ENCODE measurements at places on chromosomes 11 and 22. TPM values are rescaled to one million over a fixed set of nuclear protein-coding genes. Genes with fewer than 3 reads are reported as not detected.

RTN4R gene
- total RNA-seq = 19.3 TPM

STX5 gene
- total RNA-seq = 30.4 TPM

DNA sequence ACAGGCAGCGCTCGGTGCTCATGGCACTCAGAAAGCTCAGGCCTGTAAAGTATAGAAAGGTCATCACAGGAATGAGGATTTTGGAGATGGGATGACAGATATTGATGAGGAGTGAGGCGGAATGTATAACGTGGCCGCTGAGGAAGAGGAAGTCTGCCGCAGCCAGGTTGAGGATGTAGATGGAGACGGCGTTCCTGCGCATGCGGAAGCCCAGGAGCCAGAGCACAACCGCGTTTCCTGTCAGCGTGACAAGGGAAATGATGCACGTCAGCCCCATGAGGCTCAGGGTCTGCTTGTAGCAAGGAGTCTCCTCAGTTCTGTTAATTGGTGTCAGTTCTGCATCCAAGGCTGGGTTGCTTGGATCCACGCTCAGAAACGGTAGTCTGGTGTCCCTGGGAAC, 33.1 kb upstream of the MRGPRX1 start:
- DNase-seq = no peak

HEPHL1 gene
- 114 TPM for total RNA-seq

RASGRP2 gene
- total RNA-seq = 0.14 TPM

GRCh38 chr11:75667831-75668450, 897 bp downstream of the MAP6 start:
- no peak for DNase-seq

DNA sequence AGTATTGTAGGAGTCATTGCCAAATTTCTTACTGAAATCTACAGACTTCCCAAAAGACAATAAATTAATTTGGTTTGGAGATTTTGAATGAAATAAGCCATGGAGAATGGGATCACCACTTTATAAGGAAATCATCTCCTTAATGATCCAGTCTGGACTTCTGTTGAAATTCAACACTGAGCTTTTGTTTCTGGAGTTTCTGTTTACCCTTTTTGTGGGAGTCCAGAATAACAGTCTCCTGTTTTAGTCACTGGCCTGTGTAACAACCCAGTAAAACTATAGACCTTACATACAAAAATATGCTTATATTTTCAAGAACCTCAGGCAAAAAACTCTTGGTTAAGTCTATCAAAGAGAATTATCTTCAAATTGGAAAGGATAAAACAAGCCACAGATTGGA, 321.7 kb upstream of the PLET1 start:
- DNase-seq = no peak

DNA sequence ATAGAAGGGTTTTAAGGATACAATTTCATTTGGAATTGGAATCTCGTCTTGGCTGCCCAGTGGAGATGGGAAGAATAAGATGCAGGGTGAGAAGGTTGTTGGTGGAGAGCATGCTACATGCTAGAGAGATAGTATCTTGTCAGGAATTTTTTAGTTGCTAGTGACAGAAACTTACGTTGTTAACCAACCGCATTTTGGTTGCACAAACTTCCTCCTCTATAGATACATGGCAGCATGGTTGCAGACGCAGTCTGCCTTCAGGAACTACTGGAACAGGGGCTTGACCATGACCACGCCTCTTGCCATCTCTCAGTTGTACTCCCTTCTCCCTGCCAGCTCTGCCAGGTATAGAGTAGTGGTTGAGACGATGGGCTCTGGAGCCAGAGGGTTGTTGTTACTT, 13.5 kb upstream of the CCDC90B start:
- DNase-seq = no peak

GRCh38 chr22:44728761-44729324, 23.5 kb upstream of the ARHGAP8 start:
- no peak for DNase-seq

APOL5 gene
- total RNA-seq = not detected

MS4A4A gene
- not detected for total RNA-seq

GRCh38 chr11:108606495-108607160, 13.1 kb upstream of the EXPH5 start:
- no peak for DNase-seq

MYOD1 gene
- not detected for total RNA-seq

- no peak for DNase-seq
Measured at GRCh38 chr11:95445746-95446333, 214.8 kb upstream of the SESN3 start.

- no peak for DNase-seq
Measured at GRCh38 chr11:34145073-34145472, 39.6 kb downstream of the NAT10 start.

KCNJ1 gene
- 0.03 TPM for total RNA-seq

GRCh38 chr22:17980638-17981051, 43.7 kb downstream of the MICAL3 start:
- DNase-seq = no peak
